ENCODE measurements at places on chromosomes 1 and 21. TPM values are rescaled to one million over a fixed set of nuclear protein-coding genes. Genes with fewer than 3 reads are reported as not detected.

Gene GSTM1
- total RNA-seq = not detected

GRCh38 chr1:68516066-68516465, 19.2 kb upstream of the DEPDC1 start:
- no peak for DNase-seq

Gene IL19
- total RNA-seq = not detected

DNA sequence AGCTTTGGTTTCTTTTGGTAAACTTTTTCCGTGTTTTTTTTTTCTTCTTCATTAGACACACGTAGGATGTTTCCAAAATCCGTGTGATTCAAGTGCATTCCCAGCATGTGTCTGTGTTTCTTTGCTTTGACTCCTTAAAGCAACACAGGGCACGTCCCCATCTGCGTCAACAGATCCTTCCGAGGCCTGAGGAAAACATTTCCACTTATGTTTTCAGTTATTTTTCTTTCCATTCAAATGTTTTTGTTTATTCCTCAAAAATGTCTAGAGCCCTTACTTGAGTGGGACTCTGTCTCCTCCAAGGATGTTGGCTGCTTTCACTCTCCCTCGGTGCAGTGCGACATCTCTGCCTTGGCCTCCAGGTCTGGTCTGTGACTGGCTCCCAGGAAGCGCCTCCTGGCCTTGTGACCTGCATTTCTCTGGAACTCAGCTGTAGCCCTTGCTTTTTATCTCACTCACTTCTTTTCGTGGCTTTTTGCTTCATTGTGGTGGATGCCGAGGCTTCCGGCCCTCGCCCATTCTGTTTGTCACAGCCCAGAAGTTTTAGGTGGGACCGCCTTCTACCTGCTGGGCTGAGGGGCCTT, 31.3 kb upstream of the SLC19A1 start:
- DNase-seq = no peak

GRCh38 chr1:160168016-160168415, 16.6 kb downstream of the ATP1A4 start:
- DNase-seq = no peak

GRCh38 chr21:43786300-43786806, 3.0 kb upstream of the RRP1 start:
- DNase-seq = no peak

GRCh38 chr1:53645690-53646078, 93.3 kb downstream of the GLIS1 start:
- no peak for DNase-seq
